CD8-positive, alpha-beta T cell (primary cell): ENCODE measurements at places on chromosomes 13 and 19.

DNA sequence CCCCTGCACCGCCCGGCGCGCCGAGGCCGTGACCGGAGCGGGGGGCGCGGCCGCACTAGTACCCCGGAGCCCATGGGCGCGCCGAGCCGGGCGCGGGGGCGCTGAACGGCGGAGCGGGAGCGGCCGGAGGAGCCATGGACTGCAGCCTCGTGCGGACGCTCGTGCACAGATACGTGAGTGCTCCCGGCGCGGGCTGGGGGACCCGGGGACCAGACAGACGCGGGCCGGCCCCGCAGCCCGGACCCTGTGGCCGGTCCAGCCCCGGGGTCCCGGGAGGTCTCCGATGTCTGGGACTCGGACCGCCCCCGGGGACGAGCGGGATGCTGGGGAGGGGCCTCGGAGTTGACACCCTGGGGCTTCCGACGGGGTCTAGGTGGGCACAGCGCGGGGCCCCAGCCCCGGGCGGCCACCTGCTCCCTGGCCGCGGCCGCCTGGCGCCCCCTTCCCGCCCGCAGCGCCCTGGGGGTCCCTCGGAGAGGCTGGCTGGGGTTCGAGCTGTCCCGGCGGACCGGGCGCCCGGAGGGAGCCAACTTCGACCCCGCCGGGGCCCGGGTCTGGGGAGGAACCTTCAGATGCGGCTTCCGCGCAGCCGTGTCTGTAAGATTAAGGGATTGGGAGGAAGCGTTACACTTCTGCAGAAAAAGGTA, 568 bp downstream of the ATP11A start:
- no peak for DNase-seq

DNA sequence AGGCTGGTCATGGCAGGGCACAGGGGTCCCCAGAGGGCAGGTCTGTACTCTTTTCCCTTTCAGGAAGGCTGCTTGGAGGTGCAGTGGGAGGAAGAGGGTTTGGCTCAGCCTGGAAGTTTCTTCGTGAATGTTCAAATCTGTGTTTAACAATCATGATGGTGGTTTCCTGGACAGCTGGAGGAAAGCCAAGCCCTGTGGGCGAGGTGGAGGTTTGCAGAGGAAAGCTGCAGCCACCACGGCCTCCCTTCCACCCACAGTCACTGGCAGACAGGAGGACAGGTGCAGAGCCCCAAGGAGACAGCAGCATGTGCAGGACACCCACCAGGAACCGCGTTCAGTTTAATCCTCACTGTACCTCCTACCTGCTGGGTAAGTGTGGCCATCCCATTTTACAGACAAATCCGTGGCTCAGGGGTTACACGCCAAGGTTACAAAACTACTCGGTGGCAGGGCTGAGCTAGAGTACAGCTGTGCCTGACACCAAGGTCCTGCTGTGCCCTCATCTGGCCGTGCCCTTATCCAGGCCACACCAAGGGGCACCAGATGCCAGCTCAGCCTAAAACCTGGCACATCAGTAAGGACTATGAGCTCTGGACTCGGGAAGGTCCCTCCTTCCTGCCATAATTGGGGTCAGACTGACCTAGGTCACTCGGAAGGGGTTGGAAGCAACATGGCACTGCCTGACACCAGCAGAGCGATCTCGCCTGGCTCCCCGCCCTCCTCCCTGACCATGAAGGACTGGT, 34.1 kb downstream of the SUGP2 start:
- DNase-seq, result peak; percentile 29

DNA sequence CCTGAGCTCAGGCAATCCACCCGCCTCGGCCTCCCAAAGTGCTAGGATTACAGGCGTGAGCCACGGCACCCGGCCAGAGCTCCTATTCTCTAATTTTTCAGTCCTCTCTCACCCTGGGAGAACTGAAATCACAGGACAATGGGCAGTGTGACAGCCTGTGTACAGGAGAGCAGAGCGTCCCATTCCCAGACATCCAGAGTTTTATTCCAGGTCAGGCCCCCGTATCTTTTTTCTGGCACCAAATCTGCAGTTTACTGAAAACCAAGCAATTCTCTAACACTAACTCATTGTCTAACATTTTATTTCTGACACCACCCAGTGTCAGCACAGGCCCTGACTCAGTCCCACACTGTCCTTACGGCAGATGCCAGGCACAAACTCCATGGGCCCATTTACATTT, 6.7 kb downstream of the ZNF708 start:
- no peak for DNase-seq

GRCh38 chr13:46386392-46387063, 524 bp downstream of the RUBCNL start:
- DNase-seq, result no peak

GRCh38 chr13:35388441-35389355, 87.8 kb downstream of the MAB21L1 start:
- no peak for DNase-seq

GRCh38 chr19:49506575-49507105, 5.8 kb upstream of the FCGRT start:
- DNase-seq, result peak; percentile 57

DNA sequence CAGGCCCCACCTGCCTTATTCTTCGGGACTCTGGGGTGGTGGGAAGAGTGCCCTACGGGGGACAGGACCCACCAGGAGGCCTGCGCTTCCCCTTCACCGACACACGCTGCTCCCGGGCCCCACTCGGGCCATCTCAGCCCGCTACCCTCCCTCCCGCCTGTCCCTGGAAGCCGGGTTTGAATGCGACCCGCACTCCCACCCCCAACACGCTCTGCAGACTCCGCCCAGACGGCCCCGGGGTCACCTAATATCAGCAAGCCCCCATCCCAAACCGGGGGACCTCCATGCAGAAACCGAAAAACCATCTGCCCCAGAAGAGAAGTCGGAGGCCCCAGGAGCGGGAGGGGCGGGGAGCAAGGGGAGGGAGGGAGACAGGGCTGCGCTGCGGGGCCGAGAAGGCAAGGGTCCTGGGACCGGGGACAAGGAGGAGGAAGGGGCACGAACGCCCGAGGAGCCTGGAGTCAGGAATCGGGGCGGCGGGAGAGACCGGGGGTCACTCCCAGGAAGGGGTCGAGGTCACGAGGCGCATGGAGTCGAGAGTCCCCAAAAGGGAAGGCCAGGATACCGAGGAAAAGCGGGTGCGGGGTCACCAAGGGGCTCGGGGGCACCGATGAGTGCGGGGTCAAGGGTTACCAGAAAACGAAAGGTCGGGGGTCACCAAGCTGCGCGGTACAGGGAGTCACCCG, 766 bp downstream of the SBNO2 start:
- no peak for DNase-seq

- DNase-seq, result no peak
Measured at GRCh38 chr19:52170863-52171320, 529 bp downstream of the ZNF836 start.

GRCh38 chr13:77492982-77493381, 42.5 kb upstream of the SCEL start:
- DNase-seq, result no peak

DNA sequence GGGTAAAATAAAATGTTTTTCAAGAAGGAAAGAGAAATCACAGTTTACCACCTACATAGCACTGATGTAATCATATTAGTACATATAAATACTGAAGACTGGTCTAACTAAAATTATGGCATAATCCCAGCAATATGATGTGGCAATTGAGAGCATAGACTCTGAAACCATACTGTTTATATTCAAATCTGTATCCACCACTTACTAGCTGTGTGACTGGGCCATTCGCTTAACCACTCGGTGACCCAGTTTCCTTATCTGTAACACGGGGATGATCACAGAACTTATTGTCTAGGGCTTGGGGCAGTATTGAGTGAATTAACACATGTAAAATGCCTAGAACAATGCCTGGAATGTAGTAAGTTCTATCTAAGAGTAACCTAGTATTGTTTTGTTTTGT, 13.1 kb upstream of the GTF3A start:
- DNase-seq, result no peak

DNA sequence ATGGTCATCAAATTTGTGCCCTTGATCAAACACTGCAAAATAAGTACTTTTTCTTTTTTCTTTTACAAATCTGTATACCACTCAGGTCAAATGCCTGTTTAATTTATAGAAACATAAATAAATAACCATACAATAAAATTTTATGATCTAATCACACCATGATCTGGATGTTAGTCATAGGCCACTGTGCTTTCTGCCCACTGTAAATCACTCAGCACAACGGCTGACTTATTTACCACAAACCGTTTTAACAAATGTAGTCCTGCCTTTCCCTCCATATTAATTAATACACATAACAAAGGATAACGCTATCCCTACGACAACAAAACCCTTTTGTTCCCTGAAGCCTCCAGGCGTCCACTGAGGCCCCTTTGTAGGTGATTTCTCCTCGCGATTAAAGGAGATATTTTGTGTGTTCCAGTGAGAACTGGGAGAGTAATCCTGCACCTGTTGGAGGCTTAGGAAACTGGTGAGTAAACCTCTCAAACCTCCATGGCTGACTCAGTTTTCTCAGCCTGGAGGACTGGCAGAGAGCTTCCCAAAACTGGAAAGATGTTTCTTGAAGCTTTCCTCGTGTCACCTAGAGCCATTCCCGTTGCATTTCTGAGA, 477.1 kb upstream of the SGCG start:
- no peak for DNase-seq

- DNase-seq, result peak; percentile 17
Measured at GRCh38 chr13:41668130-41668757, 210.9 kb downstream of the RGCC start.

DNA sequence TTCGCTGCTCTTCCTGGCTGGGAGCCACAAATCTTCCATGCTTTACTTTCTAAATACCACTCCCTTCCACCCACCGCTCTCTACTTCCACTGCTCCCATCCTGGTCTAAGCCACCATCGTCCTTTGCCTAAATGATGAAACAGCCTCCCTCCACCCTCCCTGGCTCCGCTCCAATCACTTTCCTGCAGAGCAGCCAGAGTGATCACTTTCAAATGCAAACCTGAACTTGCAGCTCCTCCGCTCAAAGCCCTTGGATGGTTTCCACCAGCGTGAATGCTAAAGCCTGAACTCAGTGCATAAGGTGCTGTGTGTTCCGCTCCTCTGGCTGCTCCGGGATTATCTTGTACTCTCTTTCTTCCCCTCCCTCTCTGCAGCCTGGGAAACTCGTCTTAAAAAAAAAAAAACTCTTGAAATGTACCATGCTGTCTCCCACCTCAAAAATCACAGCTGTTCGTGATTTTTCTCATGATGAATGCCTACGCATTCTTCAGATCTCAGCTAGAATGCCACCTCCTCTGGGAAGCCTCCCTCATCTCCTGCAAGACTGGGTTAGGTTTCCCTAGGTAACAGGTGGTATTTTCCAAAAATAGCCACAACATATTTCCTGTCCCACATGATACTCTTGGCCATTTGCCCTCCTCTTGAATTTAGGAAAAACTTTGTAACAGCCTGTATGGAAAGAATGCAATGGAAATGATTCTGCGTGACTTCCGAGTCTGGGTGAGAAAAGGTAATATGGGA, 3.7 kb upstream of the SIN3B start:
- no peak for DNase-seq

DNA sequence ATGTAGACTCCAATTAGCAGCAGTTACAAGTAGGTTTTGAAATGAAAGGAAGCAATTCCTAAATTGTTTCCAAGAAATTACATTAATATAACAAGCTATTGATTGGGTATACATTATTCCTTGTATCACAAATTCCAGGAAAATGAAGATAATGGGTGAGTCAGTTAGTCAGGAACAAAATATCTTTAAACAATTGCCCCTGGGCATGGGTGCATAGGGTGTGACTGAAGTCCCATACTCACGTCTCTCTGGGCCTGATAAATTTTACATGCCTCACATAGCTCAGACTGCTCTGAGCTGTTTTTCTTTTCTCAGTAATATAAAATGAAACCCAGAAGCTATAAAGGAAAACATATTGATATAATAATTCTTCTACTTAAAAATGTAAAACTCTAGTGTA, 87.8 kb downstream of the FNDC3A start:
- DNase-seq, result no peak

DNA sequence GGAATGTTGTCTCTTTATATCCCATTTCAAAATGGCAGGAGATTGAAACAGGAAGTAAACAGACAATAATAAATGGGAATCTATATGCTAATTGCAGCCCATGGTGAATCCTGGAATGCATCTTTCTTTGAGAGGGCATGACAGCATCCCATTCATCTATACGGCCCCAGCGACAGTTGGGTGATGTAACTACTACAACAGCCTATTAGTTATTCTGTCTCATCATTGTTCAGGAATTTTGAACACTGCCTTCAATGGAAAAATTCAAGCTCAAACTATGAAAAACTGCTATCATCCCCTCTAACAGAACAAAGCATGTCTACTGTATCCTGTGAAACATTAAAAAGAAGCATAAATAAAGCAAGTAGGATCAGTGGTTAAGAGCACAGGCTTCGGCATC, 262.1 kb downstream of the DCT start:
- DNase-seq, result no peak

DNA sequence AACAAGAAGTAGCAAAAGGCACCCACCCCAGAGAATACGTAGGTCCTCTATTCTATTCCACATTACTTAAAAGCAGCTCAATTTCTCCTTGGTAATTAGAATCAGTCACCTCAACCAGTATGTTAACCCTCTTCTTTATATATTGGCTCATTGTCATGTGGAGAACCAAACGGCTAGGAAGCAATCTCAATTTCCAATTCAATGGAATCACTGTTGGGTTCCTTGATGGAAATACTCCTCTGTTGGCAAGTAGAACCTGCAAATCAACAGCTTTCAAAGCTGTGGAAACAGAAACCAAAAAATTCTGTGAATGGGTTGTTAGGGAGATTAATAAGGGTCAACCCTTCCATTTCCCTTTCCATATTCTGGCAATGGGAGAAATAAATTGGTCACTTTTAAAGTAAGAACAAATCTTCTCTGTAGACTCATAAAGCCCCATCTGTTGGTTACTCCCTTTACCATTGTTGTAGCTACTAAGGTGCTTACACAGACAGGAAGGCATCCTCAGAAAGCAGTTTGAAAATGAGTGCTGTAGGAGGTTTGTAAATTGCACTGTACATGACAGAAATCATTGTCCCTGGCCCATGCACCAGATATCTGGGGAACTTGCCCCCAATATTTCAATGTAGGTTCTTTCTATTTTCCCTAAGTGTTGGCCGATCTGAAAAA, 138.6 kb upstream of the UFM1 start:
- DNase-seq, result no peak

DNA sequence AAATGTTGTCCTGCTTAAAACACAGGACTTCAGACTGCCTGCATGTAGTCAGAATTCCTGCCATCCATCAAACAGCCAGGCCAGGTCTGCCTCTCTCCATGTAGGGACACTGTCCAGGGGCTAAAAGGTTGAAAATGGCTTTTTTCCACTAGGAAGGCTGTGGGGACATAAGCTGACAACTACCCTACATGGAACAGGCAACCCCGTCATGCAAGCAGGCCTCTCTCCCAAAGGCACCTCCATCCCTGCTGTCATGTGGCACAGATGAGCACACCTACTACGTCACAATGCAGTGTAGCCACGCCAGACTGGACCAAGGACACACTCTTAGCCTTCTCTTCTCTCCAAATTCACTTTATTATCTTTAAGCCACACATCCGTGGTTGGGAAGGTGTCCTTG, 40.8 kb downstream of the LATS2 start:
- no peak for DNase-seq

GRCh38 chr19:5953030-5953589, 24.8 kb downstream of the RANBP3 start:
- DNase-seq, result no peak

GRCh38 chr19:50910722-50911121, 473 bp downstream of the KLK4 start:
- no peak for DNase-seq
